ENCODE measurements at places on chromosomes 12 and 14.

GRCh38 chr12:28611115-28611435, 420.8 kb downstream of the CCDC91 start:
- DNase-seq = peak; percentile 22

GRCh38 chr12:57579677-57580465, 11.1 kb upstream of the PIP4K2C start:
- DNase-seq = no peak

- DNase-seq = peak; percentile 75
These were observed 8.1 kb downstream of the PNP start for GRCh38 chr14:20477211-20477876.

GRCh38 chr14:30496852-30497251, 62.1 kb upstream of the G2E3 start:
- DNase-seq = no peak

DNA sequence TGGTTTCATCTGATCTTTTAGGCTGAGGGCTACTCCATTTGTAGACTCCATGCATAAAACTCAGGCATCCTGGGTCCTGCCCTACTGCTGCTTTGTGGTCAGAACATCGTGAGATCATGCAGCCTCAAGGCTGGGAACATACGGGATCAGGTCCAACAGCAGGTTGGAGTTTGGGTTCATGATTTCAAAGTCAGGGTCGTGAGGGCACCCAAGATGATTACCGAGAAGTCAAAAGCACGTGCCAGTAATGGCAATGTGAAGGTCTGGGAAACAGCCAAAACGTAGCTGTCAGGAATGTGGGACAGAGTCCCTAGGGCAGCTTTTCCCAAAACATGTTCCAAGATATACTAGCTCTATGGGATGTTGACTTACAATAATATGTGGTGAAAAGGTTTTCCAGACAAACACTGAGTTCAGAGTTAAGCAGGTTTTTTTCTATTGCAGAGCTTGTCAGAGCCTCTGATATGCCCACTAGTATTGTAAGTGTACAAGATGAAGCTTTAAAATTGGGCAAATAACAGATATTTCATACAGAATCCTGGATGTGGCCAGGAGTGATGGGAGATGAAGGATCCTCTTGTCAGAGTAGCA, 130.3 kb upstream of the DNM1L start:
- peak; percentile 68 for DNase-seq

GRCh38 chr12:82554529-82554928, 132.2 kb upstream of the TMTC2 start:
- DNase-seq = no peak

DNA sequence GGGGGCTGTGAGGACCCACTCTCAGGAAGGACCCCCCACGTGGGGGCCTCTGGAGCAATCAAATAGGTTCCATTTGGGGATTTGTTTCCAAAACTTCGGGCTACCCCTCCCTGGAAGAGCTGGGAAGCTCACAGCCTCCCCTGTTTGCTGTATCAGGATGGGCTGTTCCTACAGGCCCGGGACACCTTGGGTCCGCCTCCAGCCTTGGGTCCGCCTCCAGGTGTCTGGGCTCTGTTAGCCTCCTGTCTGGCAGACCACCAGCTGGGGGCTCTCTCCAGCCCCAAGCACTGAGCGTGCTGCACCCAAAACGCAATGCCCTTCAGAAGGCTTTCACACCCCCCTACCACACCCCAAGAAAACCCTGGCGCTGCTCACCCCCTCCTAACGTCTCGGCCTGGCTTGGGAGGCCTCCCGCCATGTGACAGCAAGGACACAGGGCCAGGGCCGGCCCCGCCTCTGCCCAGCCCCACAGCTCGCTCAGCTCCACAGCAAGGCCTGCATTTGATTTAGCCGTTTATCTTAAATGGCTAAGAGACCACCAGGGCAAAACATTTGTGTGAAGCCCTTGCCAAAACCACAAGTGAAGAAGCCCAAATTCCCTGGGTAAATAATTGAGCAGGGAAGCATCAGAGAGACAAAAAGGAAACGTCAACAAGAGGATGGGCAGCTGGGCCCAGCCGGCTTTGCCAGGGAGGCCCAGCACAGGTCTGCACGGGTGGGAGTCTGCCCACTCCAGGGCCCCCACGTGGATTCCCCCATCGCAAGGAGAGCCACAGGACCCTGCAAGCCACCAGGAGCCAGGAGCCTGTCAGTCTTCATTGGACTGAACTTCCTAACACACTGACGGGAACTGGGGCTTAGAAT, 39.9 kb downstream of the BCL11B start:
- no peak for DNase-seq

GRCh38 chr14:77186911-77187648, 5.5 kb downstream of the TMEM63C start:
- DNase-seq = no peak

DNA sequence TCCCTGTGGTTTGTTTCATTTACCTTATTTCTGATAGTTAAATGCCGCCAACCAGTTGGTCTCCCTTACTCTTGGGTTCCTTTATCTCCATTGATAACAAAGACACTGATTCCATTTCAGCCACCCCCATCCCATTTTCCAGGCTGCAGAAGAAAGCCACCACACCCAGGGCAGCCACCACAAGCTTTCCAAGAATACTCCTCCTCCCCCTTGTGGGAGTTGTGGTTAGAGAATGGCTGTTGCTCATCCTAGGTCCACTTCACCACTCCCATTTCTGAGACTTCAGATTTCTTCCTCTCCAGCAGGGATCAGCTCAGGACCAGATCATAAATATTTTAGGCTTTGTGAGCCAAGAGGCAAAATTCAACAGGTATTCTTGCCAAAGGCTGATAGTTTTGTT, 73.9 kb downstream of the ANO4 start:
- DNase-seq = no peak

- DNase-seq = peak; percentile 47
These were observed 153.9 kb upstream of the RMST start for GRCh38 chr12:97308576-97309198.

DNA sequence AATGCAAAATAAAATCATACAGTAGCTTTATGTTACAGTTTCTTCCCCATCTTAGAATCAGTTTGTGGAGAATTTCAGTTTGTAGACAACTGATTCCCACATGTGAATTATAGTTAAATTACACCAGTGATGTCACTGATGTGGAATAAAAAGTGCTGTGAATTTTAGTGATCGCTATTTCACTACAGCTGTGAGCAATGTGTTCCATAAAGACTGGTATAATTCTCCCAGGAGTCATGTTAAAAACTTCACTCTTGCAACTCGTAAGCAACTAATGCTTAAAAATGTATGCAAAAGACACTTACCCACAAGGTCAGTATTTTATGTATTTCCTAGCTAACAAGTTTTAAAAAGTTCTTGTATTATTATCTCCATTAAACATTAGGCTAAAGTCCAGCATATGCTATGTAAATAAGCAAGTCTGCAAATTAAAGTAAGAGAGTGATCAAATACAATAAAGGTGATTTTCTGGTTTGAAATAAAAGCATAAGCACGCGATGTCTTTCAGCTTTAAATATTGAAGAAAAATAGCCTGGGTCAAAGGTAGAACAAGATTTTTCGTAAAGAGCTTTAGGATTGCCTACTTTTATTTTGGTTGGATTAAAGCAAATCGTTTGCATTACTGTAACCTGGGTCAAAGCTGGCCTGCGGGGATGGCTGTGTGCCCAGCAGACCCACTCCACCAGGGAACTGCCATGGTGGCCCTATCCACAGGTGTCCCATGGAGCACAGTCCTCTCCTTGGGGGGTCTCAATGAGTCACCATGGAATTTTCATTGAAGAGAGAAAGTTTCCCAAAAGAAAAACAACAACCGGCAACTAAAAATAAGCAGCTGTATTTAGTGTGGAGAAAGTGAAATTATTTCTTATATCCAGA, 12.7 kb upstream of the LRIG3 start:
- no peak for DNase-seq

- peak; percentile 16 for DNase-seq
These were observed 118.1 kb upstream of the SLC38A2 start for GRCh38 chr12:46490635-46491034.

GRCh38 chr12:52020539-52021336, 14.0 kb downstream of the TAMALIN start:
- DNase-seq = peak; percentile 24

DNA sequence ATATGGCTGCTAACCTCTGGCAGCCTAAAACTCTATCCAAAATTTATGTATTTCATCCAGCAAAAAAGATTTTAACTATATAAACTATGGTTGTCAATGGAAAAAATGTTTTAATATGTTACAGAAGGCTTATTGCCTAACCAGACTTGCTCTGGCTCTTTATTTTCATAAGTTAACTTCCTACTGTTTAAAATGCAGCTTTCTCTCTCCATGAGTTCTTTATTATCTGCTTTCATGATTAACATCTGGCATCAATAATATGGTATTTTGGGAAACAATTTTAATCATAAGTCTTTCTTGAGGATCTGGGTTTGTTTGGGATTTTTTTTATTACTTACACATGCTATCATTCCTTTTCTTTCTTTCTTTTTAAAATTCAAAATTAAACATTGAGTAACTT, 20.5 kb downstream of the KERA start:
- DNase-seq = no peak

DNA sequence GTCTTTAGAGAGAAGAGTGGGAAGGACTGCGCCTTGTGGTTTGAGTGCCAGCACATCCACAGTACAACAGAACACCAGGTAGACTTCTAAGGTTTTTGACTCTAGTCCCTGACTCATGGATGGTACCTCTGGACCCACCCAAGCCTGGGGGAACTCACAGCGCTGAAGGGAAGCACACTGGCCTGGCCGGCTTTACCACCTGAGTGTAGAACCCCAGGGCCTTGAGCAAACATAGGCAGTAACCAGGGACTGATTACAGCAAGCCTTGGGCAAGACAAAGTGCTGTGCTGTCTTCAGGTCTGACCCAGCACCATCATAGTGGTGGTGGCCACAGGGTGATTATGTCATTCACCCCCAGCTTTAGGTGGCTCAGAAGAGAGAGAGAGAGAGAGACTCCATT, 17.2 kb downstream of the EML5 start:
- DNase-seq = no peak

- DNase-seq = peak; percentile 90
These were observed 1.4 kb downstream of the ACTN1 start for GRCh38 chr14:68977718-68978171.

DNA sequence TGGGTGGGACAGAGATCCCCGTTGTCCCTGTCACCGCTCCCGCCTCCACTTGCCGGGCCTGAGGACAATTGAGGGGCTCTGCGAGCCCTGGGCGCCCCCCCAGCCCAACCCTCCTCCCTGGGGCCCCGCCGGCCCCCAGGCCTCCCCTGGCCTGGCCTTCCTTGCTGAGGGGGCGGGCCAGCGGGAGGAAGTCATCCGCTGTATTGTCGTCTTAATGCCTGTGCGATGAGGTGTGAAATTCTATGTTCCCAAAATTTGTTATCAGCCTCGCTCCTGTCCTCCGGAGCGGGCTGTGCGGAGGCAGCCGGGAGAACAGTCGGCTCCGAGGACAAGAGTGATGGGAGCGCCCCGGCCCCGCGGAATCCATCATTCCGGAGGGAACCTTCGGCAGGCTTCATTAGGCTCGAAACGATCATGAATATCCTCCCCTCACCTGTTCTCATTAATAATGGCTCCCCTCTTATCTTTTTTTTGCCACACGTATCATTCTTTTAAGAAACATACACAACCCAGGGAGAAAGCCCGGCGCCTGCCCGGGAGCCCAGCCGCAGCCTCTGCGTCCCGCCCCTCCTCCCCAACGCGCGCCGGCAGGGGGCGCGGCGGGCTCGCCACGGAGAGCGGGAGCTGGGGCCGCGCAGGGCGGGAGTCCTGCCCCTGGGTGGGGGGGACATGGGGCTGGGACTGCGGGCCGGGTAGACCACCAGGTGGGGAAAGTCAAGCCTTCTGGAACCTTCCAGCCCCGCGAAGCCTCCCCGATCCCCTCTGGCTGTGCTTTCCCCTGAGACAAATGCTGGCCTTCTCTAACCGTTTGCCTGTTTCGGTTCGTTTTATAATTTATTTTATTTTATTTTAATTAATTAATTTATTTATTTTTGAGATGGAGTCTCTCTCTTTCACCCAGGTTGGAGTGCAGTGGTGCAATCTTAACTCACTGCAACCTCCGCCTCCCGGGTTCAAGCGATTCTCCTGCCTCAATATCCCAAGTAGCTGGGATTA, 17.1 kb upstream of the DLK1 start:
- DNase-seq = no peak

DNA sequence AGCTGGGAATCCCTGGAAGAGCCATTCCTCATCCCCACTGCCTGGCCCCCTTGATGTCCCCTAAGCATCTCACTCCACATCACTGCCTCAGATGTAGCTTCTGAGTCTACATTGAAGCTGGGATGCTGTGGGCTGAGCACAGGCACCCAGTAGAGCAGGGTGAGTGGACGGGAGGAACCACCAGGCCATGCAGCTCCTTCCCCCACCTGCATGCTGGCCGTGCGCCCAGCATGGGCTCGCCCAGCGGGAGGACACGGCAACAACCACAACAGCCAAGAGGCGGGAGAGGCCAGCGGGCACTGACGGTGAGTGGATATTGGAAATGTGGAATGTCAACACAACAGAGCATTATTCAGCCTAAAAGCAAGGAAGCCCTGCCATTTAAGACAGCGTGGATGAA, 310.9 kb downstream of the ADGRD1 start:
- no peak for DNase-seq

- no peak for DNase-seq
These were observed 224.3 kb downstream of the GXYLT1 start for GRCh38 chr12:41920355-41920754.

GRCh38 chr14:102805941-102806340, 28.7 kb downstream of the TRAF3 start:
- no peak for DNase-seq

DNA sequence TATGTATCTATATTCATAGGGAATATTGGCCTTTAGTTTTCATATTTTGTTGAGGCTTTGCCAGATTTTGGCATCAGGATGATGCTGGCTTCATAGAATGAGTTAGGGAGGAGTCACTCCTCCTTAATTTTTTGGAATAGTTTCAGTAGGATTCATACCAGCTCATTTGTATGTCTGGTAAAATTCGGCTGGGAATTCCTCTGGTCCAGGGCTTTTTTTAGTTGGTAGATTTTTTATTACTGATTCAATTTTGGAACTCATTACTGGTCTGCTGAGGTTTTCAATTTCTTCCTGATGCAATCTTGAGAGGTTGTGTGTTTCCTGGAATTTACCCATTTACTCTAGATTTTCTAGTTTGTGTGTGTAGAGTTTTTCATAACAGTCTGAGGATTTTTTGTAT, 175.2 kb downstream of the EPS8 start:
- no peak for DNase-seq

GRCh38 chr14:51554953-51555352, 96.8 kb upstream of the FRMD6 start:
- DNase-seq = peak; percentile 57

DNA sequence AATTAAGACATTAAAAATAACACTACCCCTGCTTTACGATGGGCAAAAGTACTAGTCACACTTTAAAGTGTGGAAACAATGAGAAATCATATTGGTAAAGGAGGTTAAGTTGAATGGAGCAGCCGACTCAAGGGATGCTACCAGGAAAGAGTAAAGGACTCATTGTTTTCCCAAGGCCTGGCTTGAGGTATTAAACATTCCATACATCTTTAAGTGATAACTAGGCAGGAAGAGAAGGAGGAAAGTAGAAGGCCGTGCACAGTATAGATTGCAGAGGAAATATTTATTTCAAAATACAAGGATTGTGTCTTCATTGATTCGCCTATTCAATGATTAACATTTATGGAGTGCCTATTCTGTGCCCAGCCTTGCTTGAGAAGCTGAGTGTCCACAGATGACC, 20.6 kb upstream of the YARS2 start:
- no peak for DNase-seq
